ENCODE measurements at places on chromosomes 5 and 9. TPM values are rescaled to one million over a fixed set of nuclear protein-coding genes. Genes with fewer than 3 reads are reported as not detected.

The ORM2 gene
- total RNA-seq: not detected

The CAPSL gene
- total RNA-seq: not detected

The IL7R gene
- total RNA-seq: 0.63 TPM

The FAM151B gene
- 1.4 TPM for total RNA-seq

The SLC6A19 gene
- total RNA-seq: not detected

The CDX1 gene
- total RNA-seq: not detected

The CSF1R gene
- total RNA-seq: 17.0 TPM

GRCh38 chr9:89477384-89477783 is 20.5 kb downstream of the SEMA4D start:
- H3K27ac ChIP-seq: no peak overlapping the region
- DNase-seq: no peak
- no peaks in the 10 kb centered on the region for H3K36me3 ChIP-seq
- no peaks in the 10 kb centered on the region for H3K27me3 ChIP-seq
- no peak overlapping the region for H3K4me3 ChIP-seq
- H3K4me1 ChIP-seq: peaks cover 49% of the 10 kb centered on the region

DNA sequence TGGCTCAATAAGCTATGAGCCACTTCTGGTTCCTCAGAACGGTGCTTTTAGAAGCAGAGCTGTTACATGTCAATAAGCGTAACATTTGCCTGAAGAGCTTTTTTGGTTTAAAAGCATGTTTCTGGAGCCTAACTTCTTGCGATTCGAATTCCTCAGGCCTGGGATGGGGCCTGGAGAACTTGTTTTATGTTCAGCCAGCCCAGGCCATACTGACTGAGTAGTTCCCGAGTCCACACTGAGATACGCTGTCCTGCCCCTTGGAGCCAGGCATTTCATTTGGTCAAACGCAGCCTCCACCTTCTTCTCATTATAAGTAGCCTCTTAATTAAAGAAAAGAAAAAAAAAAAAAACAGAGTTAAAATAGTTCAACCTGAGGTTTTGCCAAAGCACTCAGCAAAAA is 260.6 kb upstream of the ANKRD55 start:
- no peaks in the 10 kb centered on the region for H3K27me3 ChIP-seq
- no peak for DNase-seq
- H3K4me1 ChIP-seq: no peaks in the 10 kb centered on the region
- H3K4me3 ChIP-seq: no peak overlapping the region
- H3K27ac ChIP-seq: no peak overlapping the region

DNA sequence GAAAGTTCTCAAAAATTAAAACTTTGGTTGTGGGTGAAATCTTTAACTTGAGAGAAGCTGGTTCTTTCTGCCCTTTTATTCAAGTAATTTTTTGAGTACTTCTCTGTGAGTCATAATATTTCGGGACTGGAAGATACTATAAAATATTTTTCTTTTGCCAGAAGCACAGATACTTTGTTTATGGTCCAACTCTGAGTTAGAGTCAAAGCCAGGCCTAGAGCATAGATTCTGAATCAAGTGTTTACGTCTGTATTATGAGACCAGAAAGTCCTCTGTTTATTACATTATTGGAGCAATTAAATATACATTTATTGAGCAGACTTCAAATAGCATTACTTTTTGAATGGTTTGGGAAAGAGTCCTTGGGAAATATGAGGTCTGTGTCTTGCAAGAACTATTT is 187.9 kb downstream of the FER start:
- no peaks in the 10 kb centered on the region for H3K36me3 ChIP-seq
- no peak overlapping the region for H3K27ac ChIP-seq
- no peak overlapping the region for H3K4me3 ChIP-seq

GRCh38 chr5:80740999-80741398 is 86.2 kb upstream of the DHFR start:
- DNase-seq: no peak
- no peaks in the 10 kb centered on the region for H3K4me1 ChIP-seq
- H3K27me3 ChIP-seq: no peaks in the 10 kb centered on the region
- peaks cover 16% of the 10 kb centered on the region for H3K36me3 ChIP-seq
- H3K27ac ChIP-seq: no peak overlapping the region

- no peaks in the 10 kb centered on the region for H3K4me1 ChIP-seq
- no peak overlapping the region for H3K4me3 ChIP-seq
- no peak for DNase-seq
- H3K27me3 ChIP-seq: no peaks in the 10 kb centered on the region
- no peak overlapping the region for H3K27ac ChIP-seq
- H3K36me3 ChIP-seq: no peaks in the 10 kb centered on the region
Observed at GRCh38 chr5:120841830-120842229, 377.7 kb downstream of the PRR16 start.

DNA sequence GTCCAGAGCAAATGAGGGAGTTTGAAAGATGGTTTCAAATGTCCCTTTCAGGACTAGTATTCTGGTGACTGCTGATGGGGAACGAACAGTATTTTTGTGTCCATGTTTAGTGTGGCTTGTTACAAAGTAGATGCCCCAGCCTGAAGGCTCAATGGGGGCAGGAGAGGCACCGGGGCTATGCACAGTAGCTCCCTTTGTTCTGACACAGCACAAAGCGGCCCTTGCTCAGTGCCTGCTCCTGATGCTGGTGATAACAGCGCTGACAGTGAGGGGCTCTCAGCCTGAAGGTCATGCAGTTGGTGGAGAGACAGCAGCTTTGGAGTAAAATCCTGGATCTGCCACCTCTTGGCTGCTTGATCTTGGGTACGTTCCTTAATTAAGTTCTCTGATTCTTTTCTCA is 188.9 kb downstream of the SLIT3 start:
- no peaks in the 10 kb centered on the region for H3K36me3 ChIP-seq
- DNase-seq: no peak
- no peaks in the 10 kb centered on the region for H3K27me3 ChIP-seq

DNA sequence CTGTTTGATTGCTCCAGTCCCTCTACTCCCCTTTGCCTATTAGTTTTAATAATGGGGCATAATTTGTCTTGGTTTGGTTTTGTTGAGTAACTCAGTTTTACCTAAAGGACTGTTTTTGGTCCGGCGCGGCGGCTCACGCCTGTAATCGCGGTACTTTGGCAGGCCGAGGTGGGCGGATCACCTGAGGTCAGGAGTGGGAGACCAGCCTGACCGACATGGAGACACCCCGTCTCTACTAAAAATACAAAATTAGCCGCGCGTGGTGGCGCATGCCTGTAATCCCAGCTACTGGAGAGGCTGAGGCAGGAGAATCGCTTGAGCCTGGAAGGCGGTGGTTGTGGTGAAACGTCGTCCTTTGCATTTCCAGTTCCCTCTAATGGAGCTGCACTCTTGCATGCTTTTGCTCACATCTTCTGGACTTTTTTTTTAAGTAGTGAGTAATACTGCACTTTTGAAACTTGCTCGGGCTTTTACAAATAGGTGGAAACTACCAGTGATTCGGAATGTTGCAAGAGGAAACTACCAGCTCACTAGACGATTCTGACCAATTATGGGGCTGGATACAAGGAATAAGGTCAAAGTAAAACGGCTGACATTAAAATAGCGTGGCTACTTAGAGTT is 721 bp upstream of the MAML1 start:
- no peaks in the 10 kb centered on the region for H3K27me3 ChIP-seq
- peaks cover 38% of the 10 kb centered on the region for H3K36me3 ChIP-seq
- DNase-seq: no peak
- H3K4me3 ChIP-seq: peak overlapping the region; percentile 69
- peak overlapping the region; percentile 90 for H3K27ac ChIP-seq

GRCh38 chr9:114203410-114204140 is 48.2 kb downstream of the COL27A1 start:
- no peak for DNase-seq
- peaks cover 44% of the 10 kb centered on the region for H3K4me1 ChIP-seq
- no peaks in the 10 kb centered on the region for H3K27me3 ChIP-seq
- no peaks in the 10 kb centered on the region for H3K36me3 ChIP-seq
- H3K4me3 ChIP-seq: no peak overlapping the region

DNA sequence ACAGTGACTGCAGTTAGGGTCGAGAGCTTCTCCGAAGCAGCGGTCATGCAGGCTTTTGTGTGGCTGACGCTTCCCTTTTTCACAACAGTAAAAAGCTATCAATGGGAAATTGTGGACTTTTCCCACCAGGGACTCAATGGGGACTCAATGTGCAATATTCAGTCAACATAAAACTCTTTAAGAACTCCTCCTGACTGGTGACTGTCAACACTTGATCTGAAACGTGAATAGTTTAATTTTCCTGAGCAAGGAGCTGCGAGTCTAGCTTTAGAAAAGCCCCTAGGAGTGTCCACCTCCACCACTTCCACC is 28.7 kb downstream of the EXOC3 start:
- peaks cover 11% of the 10 kb centered on the region for H3K4me1 ChIP-seq
- DNase-seq: no peak
- no peaks in the 10 kb centered on the region for H3K36me3 ChIP-seq
- peak overlapping the region; percentile 94 for H3K27ac ChIP-seq
- H3K27me3 ChIP-seq: peaks cover 22% of the 10 kb centered on the region

GRCh38 chr5:63375851-63376250 is 586.4 kb downstream of the HTR1A start:
- no peak overlapping the region for H3K27ac ChIP-seq
- no peaks in the 10 kb centered on the region for H3K36me3 ChIP-seq
- no peak for DNase-seq
- no peak overlapping the region for H3K4me3 ChIP-seq
- H3K27me3 ChIP-seq: no peaks in the 10 kb centered on the region

DNA sequence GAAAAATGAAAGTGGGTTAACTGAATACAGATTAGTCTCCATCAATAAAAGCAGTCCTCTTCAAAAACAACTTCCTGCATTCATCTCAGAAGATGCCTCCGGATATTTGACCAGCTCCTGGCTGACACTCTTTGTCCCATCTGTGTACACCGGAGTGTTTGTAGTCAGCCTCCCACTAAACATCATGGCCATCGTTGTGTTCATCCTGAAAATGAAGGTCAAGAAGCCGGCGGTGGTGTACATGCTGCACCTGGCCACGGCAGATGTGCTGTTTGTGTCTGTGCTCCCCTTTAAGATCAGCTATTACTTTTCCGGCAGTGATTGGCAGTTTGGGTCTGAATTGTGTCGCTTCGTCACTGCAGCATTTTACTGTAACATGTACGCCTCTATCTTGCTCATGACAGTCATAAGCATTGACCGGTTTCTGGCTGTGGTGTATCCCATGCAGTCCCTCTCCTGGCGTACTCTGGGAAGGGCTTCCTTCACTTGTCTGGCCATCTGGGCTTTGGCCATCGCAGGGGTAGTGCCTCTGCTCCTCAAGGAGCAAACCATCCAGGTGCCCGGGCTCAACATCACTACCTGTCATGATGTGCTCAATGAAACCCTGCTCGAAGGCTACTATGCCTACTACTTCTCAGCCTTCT is 16.6 kb downstream of the F2R start:
- H3K4me3 ChIP-seq: no peak overlapping the region
- no peaks in the 10 kb centered on the region for H3K4me1 ChIP-seq
- DNase-seq: no peak
- H3K27me3 ChIP-seq: no peaks in the 10 kb centered on the region
- H3K36me3 ChIP-seq: no peaks in the 10 kb centered on the region
- no peak overlapping the region for H3K27ac ChIP-seq

GRCh38 chr9:131394464-131395156 is 724 bp downstream of the PRRC2B start:
- peaks cover 47% of the 10 kb centered on the region for H3K4me1 ChIP-seq
- no peaks in the 10 kb centered on the region for H3K27me3 ChIP-seq
- no peak for DNase-seq
- H3K36me3 ChIP-seq: no peaks in the 10 kb centered on the region
- peak overlapping the region; percentile 62 for H3K4me3 ChIP-seq

Data from gastrocnemius medialis (tissue), 4 donors.